Fibroblast of pulmonary artery (primary cell): ENCODE measurements at places on chromosomes 16 and 17.

DNA sequence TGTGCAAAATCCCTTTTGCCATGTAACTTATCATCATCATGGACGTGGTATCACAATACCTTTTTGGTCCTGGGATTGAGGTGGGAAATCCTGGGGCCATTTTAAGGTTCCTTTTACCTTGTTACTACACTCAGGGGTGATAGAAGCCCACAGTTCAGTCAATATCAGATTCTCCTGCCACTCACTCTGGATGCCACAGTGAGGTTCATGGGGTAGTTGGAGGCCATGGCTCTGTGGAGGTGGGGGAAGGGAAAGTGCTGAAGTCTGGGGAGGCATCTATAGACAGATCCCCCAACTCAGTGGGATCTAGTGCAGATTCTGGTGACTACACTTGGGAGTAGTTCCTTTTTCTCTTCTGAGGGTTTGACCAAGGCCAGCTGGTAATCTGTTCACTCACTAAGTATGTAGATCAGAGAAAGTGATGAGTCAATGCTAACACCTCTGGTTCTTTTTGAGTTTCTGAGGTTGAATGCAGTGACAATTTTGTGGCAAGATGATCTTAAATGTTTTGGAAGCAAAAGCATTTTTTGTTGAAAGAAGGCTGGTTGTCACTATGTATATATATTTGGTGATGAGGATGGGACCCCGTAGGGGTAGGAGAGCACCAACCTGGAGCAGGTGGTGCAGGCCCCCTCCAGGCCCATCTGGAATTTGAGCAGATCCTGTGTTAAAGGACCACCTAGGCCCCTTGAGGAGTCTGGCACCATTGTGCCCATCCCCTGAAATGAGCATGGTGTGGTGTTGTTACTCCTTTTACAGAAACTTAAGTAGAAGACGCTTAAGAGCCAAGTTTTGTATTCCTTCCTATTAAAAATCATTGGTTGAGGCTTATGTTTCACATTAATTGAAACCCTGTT, 18.8 kb upstream of the IRF8 start:
- no peak for DNase-seq

- DNase-seq = no peak
Measured at GRCh38 chr17:37756051-37756450, 11.2 kb upstream of the HNF1B start.

DNA sequence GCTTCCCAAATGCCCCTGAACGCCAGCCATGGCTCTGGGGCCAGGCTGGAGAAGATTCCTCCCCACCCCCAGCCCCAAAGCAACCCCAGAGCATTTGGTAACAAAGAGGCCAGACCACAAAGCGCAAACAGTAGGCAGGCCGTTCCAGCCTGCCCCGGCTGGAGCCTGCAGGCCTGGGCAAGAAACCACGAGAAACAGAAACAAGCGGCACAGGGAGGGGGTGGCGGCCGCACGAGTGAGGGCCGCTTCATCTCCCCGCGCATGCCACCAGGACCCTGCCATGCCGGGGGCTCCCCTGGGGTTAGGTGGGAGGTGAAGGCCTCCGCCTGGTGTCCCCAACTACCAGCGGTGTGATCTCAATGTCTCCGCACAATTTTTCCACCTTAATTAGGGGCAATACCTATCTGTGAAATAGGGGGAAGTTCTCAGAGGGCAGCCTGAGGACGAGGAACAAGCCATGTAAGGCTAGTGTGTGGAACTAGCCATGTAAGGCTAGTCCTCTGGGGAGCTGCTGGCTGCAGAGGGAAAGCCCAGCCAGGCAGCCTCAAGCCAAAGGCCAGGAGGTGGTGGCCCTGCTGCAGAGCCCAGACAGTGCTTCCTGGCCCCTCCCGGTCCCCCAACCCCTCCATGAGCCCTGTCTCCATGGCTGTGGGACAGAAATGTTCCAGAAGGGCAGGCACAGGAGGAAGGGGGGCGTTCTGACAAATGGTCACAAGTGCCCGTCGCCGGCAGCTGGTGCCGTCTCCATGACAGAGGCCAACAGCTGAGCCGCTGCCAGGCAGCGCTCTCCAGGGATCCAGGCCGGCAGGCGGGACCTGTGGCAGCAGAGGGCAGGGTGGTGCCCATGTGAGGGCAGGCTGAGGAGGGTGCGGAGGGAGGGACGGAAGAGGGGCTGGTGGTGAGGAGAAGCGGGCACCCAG, 14.5 kb upstream of the MTSS2 start:
- no peak for DNase-seq

DNA sequence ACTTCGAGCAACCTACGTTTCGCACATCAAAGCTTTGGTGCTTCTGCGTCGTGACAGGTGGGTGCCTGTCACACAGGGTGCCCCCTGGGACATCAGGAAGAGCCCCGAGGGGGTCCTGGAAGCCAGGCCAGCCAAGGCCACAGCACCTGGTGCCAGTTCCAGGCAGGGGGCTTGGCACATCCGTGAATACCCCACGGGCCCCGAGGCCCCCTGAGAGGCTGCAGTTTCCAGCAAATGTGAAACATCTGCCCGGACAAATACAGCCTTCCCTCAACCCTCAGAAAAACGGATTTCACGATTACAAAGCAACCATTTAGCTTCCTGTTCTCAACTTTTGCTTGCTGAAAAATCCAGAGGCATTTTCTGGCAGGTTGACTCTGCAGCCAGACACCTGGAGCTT, 109.3 kb upstream of the METRNL start:
- DNase-seq = no peak
